Kidney tubule cell (primary cell): ENCODE measurements at places on chromosomes 2 and 18.

DNA sequence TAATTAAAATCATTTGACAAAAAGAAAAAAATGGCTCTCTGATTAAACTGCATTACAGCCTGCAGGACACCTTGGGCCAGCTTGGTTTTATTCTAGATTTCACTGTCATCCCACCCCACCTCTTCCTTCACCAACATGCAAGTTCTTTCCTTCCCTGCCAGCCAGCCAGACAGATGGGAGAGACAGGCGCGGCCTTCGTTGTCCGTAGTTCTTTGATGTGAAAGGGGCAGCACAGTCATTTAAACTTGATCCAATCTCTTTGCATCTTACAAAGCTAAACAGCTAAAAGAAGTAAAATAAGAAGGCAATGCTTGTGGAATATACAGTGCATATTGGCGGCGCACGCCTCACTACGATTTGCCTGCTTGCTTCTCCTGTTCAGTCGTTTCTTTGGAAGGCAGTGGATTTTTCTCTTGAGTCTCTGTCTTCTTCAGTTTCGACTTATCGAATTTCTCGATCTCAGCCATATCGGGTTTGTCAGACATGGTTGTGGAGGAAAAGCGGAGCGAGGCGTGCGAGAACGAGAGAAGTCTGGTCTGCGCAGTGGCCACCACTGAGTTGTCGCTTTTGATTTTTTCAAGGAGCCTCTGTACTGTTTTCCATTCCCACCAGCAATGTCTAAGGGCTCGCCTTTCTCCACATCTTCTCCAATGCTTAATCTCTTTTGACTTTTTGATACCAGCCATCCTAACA lies 22.4 kb downstream of the COLEC11 start:
- no peak for DNase-seq

DNA sequence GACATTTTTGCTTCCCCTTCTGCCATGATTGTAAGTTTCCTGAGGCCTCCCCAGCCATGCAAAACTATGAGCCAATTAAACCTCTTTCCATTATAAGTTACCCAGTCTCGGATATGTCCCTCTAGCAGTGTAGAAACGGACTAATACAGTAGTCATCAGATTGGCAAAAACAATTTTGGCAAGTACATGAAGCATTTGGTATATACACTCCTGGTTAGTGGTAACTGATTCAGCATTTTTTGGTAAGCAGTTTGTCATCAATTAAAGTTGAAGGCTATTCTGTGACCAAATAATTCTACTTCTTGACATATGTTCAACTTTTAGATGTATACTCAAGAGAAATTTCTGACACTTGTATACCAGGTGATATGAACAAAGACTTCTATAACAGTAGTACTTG lies 190.5 kb upstream of the STON1 start:
- DNase-seq, result no peak

GRCh38 chr18:47929681-47930198 lies 719 bp downstream of the SMAD2 start:
- DNase-seq, result no peak

DNA sequence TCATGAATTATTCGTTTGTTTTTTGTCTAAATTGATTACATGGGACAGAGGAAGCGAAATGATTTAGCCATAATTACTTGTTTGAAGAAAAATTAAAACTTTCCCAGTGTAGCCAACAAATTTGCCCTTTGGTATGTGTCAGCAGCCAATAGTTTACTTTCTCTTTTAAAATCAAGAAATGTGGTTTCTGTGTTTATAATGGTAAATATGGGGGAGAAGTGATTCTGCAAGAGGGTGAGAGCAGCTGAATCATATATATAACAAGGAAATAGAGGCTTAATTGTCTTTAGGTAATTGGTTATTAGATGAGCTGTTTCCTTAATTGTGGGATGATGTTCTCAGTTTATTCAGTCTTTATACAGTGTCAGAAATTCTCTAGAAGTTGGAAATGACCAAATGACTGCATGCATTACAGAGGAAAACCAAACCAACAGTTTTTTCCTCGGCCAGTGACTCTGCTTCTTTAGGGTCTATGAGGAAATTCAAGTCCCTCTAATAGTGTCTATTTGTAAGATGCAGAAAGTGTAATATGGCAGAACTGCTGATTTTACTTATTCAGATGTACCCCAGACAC lies 132.9 kb downstream of the AGPS start:
- DNase-seq, result no peak

DNA sequence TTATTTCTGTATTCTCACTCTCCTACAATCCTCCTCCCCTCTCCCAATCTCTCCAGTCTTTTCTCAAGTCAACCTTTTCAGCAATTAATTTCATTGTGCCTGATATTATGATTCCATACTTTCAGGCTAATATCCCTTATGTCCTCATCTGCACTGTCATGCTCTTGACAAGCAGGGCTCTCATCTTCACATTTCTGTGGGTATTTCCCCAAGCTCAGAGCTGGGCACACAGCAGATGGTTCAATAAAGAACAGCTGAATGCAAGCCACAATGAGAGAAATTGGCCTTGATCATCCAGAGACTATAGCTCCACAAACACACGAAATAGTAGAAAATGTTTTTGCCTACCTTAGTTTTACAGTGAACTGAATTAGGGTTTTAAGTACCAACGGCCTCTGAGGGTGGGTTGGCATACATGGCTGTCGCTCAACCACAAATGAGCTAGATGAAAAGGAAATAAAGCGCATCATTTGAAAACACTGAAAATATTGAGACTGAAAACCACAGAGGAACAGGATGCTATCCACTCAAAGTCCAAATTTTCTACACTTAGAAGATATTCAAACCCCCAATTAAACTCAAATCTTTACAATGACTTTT lies 47.5 kb upstream of the STAT1 start:
- DNase-seq, result no peak

DNA sequence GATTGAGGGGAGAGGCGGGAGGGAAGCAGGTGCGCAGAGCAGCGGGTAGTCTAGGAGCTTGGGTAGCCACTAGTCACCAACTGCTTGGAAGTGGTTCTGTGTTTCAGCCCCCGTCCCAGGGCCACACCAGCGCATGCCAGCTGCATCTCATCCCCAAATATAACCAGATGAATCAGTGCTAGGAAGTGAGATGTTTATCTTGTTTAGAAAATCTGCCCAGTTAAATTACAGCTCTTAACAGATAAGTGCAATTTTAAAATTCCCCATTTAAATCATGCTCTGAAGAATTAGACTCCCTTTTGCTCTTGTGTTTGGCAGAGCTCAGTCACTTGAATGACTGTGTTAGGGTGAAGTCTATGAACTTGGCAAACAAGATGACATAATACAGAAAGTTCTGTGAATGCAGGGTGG lies 193.8 kb downstream of the SEPTIN10 start:
- DNase-seq, result no peak

- DNase-seq, result no peak
Observed at GRCh38 chr2:35415282-35415681, 940.3 kb upstream of the CRIM1 start.

GRCh38 chr18:10928011-10928771 lies 221.2 kb downstream of the PIEZO2 start:
- no peak for DNase-seq

DNA sequence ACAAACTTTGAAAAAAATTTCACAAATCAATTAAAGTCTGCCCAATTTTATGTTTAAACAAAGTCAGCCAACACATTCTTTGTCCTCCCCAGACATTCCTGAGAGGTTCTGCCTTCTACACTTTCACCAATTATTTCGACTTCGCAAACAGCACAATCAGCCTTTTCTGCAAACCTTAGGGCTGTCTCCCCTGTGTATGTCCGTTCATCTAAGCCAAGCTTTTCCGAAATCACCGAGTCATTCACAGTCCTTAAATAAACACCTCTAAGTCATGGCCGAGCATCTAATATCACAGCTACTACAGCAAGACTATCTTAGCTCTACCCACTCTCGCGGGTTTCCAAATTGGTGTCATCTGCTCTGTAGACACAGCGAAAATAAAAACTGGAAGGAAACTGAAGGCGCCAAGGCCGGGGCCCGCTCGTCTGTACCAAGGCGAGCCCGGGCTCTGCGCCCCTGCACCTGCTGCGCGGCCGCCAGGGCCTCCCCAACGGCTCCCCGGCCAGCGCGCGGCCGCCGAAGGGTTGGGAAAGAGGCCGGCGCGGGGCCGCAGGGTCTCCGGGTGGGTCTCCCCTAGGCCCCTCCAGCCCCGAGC lies 730 bp downstream of the ODC1 start:
- DNase-seq, result peak; percentile 55

- no peak for DNase-seq
Observed at GRCh38 chr18:44437603-44438002, 243.1 kb upstream of the SETBP1 start.

- no peak for DNase-seq
Observed at GRCh38 chr18:57527556-57528229, 58.8 kb downstream of the FECH start.

- peak; percentile 81 for DNase-seq
Observed at GRCh38 chr2:120445449-120446143, 99.7 kb downstream of the INHBB start.

DNA sequence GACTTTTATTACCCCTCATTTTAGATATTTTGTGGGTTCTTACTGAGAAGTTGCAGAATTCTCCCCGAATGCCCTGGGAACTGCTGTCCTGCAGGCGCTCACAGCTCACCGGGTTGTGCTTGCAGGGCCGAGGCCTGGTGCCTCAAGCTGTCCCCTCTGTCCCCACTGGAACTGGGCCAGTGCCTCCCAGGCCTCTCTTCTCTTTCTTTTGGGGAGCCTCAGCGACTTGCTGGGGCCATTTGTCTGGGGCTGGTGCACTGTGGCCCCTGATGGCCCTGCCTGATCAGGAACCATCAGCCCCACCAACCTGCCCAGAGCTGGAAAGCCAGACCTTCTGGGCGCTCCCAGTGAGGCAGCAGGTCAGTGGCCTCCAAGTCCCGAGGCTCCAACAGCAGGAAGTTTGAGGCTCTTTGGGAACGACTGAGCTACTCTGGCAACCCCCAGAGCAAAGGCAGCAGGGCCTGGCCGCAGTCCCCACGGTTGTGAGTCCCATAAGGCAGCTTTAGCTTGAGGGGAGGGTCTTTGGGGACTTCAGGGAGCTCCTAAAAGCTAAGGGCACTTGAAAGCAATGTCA lies 14.7 kb upstream of the NEU4 start:
- DNase-seq, result no peak

- DNase-seq, result no peak
Observed at GRCh38 chr2:6449343-6449742, 416.4 kb downstream of the CMPK2 start.

DNA sequence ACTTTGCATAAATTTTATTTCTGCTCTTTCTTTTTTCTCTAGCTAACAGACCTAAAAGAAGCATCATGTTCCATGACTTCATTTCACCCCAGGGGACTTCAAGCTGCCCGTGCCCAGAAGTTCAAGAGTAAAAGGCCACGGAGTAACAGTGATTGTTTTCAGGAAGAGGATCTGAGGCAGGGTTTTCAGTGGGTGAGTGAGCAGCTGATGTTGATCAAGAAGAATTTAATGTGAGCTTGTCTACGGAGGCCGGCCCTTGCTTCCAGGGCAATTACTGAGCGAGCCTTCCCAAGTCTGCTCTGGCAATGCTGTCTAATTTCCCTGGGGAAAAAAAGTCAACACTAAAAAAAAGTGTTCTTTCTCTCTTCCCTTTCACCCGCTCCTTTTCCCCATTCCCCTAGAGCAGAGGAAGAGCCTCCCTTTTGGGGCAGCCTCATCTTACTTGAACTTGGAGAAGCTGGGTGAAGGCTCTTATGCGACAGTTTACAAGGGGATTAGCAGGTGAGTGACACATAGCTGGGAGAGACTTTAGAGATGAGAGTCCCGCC lies 1.2 kb downstream of the CDK15 start:
- peak; percentile 55 for DNase-seq

GRCh38 chr2:29273685-29274611 lies 158.7 kb downstream of the CLIP4 start:
- DNase-seq, result peak; percentile 18

- peak; percentile 82 for DNase-seq
Observed at GRCh38 chr2:85933753-85934594, 45.2 kb upstream of the ST3GAL5 start.

- DNase-seq, result no peak
Observed at GRCh38 chr18:36025025-36025424, 42.3 kb downstream of the RPRD1A start.

DNA sequence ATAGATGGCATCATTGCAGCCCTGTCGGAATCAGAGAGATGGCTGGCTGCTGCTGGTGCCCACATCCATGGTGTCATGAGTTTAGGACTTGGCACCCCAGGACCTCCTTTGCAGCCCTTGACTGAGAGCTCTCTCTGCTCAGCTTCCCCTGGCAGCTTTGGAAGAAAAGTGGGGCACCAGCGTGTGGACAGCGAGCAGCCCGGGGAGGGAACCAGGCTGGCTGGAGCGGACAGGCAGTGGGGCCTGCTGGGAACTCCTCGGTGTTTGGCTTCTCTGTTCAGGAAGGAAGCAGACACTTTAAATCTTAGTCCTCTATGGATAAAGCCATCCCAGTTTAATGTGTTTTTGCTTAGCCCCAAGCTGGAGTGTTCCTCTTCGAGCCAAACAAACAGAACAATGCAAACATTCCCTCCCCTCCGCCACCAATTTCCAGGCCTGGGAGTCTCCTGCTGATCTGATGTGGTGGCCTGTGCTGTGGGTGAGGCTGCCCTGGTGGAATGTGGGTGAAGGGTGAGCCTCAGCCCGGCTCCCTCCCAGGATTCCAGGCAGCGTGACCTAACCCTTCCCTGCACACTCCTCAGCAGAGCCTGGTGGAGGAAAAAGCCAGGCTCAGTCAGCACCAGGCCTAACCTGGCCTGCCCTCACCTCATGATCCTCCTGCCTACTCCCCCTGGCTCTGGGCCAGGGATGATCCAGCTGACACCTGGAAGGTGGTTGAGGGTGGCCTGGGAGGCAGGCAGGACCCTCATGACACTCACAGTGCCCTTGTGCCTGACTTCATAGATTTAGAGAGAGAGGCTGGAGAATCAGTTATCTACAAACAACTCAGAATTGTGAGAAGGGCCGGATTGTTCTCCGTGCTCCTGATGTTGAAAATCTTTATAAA lies 21.6 kb upstream of the ITGB6 start:
- peak; percentile 95 for DNase-seq
